Mesothelial cell of epicardium (in vitro differentiated cells): ENCODE measurements at places on chromosomes 16 and 17. TPM values are rescaled to one million over a fixed set of nuclear protein-coding genes. Genes with fewer than 3 reads are reported as not detected.

Gene GRIN2A
- 2.8 to 4.9 TPM (median 4.6 TPM) in 3 replicates for total RNA-seq

Gene VWA3A
- 0.18 to 0.54 TPM (median 0.35 TPM) in 3 replicates for total RNA-seq

Gene HBA1
- not detected in 3 replicates for total RNA-seq

Gene MYADML2
- not detected in 3 replicates for total RNA-seq

Gene LDHD
- 0.65 to 0.86 TPM (median 0.66 TPM) in 3 replicates for total RNA-seq

Gene CES1
- total RNA-seq: 0.45 TPM in 1 of 3 replicates, not detected in the others
